ENCODE measurements at places on chromosomes 7 and 10.

- DNase-seq = no peak
Measured at GRCh38 chr7:55504967-55505658, 67.2 kb downstream of the VOPP1 start.

DNA sequence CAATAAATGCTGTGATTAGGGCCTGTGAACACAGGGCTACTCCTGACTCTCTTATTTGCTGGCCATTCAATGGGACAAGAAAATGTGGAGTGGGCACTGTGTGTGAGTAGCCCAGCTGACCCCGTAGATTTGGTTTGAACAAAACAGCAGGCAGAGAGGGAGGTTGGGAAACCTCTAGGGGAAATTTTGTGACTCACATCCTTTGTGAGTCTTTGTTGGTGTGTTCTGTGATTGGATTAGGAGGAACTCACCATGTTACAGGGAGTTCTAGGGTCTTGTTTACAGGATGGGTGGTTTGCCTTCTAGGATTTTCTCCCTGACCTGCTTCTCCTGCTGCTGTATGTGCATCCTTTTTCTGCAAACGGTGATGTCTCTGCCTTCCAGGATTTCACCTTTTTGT is 128.3 kb upstream of the MKI67 start:
- no peak for DNase-seq

GRCh38 chr7:73316521-73316920 is 7.9 kb upstream of the NSUN5 start:
- no peak for DNase-seq

DNA sequence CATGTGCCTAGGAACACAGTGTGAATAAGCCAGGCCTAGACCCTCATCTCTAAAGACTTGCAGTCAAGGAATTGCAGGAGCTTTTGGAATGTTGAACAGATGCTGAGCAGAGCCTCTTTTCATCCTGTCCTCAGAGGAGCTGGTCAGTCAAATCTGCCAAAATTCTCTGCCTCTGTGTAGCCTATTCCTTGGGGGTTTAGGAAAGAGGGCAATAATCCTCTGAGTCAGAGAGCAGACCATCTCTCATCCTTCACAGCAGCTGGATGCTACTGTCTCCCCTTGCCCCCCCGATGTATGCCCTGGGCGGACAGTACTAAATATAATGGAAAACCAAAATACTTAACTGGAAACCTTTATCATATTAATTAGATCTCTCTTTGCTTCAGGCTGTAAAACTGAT is 52.6 kb downstream of the BICC1 start:
- DNase-seq = no peak

DNA sequence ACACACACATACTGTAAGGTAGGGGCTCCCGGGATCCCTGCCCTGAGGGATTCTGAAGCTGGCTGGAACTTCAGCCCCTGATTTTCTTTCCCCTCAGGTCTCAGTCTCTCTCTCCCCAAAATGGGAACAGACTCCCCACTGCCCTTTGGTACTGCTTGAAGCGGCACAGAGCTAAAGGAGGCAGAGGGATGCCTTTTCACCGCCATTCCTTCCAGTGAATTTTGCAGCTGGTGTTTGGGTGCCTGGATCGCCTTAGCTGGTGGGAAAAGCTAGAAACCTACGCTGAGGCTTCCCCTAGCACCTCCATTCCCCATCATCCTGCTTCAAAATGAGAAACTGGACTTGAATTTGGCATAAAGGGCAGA is 2.7 kb upstream of the CUEDC2 start:
- DNase-seq = no peak

- DNase-seq = no peak
Measured at GRCh38 chr7:28409716-28410627, 2.3 kb upstream of the CREB5 start.
